ENCODE measurements at places on chromosomes 12 and 14.

DNA sequence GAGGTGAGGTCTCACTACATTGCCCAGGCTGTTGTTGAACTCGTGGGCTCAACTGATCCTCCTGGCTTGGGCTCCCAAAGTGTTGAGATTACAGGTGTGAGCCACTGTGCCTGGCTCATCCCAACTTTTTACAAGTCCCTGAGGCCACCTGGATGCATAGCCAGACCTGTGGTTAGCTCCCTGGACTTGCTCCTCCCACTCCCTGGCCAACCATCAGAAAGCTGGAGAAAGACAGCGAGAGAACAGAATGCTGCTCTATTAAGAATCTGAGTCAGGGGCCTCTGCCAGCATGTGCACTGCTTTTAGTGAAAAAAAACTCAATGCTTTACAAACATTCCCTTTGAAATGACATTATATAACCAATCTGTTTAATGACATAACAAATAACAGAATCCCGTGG is 78.2 kb downstream of the RBM19 start:
- DNase-seq = no peak

DNA sequence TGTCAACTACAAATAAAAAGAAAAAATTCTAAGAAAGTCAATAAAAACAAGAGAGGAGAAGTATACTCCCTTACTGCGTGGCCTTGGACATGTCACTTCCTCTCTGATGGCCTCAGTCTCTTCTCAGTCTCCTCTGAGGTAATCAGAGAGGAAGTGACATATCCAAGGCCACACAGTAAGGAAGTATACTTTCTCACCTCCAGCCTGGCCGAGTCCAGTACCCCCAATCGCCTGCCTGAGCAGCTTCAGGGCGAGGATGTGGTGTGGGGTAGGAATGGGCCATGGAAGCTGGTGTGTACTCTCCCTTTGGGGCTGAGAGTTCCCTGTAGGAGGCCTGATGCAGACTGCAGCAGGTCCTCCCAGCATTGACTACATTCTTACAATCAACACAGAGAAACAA is 15.8 kb downstream of the VDR start:
- no peak for DNase-seq

GRCh38 chr12:112664569-112664968 is 127.0 kb upstream of the RPH3A start:
- DNase-seq = no peak

- no peak for DNase-seq
These were observed 308.7 kb upstream of the DIO3 start for GRCh38 chr14:101252443-101253214.

DNA sequence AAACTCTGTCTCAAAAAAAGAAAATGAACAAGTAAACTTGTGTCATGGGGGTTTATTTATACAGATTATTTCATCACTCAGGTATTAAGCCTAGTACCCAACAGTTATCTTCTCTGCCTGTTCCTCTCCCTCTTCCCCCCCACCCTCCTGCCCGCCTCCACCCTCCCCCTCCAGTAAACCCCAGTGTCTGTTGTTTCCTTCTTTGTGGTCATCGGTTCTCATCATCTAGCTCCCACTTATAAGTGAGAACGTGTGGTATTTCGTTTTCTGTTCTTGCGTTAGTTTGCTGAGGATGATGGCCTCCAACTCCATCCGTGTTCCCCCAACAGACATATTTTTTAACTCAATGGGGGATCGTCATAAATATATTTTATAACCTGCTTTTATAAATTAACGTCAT is 12.3 kb downstream of the IL31 start:
- DNase-seq = no peak

DNA sequence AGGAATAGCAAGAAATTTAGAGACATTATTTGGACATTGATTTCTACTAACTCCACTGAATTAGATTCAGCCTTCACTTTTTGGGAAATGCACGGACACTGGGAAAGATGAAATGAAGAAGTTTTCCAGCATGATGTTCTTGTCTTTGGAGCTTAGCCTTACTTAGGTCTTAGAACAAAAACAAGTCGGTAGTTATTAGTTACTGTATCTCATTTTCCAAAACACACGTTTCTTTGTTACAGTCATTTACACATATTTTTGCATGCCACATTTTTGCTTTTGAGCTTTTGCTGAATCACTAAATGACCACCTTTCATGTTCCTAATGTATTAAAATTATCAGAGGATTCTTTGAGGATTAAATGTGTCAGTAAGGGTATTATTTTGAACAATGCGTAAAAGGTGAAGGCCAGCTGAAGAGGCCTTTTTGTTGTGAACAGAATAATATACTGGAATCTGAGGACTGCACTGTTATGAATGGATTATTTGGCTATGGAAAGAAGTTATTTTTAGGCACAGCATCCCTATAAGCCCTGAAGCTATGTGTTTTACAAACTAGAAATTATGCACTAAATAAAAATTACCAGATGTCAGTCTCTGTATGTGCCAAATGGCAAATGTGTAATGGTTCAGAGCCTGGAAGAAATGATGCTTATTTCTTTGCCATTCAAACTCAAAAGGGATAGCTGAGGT is 138.2 kb downstream of the SRGAP1 start:
- DNase-seq = no peak

GRCh38 chr12:102528111-102528510 is 47.7 kb upstream of the IGF1 start:
- DNase-seq = no peak

DNA sequence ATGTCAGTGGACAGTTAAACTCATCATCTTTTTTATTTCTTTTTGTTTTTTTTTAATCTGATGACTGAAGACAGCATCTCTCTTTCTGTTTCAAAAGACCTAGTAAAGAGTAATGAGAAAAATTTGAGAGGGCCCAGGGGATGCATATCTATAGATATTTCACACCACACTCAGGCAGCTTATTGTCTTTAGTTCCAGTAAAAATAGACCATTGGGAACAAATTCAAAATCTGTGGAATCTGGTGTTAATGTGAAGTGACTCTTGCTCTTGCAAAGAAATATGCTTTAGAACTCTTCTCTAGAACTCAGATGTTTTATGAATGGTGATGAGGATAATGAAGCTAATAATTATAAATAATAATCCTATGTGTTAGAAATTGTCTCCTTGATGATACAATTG is 214.5 kb upstream of the ATP2B1 start:
- no peak for DNase-seq

DNA sequence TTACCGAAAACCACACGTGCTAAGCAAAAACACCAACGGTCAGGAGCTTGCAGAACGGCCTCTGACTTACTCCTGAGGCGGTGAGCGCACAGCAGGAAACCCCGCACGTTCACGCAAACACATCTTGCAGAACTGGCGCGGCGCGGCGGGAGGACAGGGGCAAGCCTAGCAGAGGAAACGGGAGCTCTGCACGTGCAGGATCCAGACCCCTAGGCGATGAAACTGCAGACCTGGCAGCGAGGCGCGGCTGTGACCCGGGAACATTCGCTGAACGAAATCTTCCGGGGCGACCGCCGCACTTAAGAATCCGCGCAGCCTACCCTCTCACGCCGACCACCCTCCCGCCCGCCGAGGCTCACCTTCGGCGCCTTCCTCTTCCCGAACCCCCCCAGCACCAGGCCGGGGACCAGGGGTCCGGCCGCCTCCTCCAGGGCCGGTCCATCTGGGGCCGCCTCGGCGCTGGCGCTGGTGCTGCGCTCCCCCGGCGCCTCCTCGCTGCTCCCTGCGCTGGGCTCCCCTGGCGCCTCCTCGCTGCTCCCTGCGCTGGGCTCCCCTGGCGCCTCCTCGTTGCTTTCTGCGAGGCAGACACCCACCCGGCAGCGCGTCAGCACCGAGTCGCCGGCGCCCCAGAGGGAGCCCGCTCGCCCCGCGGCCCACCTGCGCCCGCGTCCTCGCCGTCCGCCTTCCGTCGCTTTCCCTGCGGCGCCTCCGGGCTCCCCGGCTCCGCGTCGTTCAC is 615 bp downstream of the DDX51 start:
- DNase-seq = no peak

DNA sequence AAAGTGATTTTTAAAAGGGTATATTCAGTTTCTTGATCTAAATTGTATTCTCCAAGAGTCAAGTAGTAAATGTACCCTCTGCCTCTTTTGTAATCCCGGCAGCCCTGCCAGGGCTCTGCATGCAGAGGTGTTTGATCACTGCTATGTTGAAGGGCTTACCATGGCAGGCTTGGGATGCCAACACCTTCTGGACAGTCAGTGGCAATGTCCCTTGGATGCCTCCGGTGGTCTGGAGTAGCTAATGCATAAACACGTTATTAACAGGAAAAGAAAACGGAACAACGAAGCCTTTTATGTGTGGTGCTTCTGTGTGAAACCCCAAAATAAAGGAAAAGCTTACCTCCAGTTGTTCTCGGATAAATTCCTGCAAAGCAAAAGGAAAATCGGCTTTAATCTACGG is 19.9 kb downstream of the EIF2B2 start:
- DNase-seq = no peak

DNA sequence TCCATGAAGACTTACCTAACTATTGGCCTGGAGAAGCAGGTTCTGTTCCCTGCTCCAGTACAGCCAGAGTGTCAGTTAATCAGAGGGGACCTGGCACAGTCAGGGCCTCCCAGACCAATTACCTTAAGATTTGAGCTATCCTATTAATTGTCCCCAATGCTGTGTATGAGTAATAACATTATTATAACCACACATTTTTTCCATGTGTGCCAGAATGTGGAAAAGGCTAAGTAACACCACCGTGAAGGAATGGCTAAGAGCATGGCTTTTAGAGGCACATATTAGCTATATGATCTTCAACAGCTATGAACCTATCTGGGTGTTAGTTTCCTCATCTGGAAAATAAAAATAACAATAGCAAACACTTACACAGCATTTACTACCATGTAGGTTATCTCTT is 111.1 kb upstream of the RAP1B start:
- no peak for DNase-seq

DNA sequence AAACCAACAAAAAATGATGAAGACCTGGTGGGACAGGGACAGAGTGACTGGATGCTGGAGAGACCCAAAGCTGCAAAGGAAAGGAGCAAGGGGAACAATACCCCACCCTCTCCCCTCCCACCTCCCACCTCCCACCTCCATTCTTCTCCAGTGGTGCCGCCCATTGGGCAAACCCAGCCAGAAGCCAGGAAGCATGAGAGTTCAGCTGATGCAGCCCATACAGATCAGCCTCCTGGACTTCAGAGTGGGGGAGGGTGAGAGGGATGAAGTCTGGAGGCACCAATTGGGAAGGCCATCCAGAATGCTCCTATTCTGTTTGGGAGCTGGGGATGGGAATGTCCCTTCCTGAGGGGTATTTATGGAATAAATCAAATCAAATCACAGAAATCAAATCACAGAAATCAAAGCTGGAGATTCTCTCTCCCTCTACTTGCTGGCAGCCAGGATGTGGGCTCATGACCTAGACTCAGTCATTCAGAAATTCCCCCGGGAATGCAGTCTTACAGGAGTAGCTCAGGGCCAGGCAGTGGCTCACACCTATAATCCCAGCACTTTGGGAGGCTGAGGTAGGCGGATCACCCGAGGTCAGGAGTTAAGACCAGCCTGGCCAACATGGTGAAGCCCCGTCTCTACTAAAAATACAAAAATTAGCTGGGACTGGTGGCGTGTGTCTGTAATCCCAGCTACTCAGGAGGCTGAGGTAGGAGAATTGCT is 31.1 kb downstream of the IRF2BPL start:
- peak; percentile 28 for DNase-seq

DNA sequence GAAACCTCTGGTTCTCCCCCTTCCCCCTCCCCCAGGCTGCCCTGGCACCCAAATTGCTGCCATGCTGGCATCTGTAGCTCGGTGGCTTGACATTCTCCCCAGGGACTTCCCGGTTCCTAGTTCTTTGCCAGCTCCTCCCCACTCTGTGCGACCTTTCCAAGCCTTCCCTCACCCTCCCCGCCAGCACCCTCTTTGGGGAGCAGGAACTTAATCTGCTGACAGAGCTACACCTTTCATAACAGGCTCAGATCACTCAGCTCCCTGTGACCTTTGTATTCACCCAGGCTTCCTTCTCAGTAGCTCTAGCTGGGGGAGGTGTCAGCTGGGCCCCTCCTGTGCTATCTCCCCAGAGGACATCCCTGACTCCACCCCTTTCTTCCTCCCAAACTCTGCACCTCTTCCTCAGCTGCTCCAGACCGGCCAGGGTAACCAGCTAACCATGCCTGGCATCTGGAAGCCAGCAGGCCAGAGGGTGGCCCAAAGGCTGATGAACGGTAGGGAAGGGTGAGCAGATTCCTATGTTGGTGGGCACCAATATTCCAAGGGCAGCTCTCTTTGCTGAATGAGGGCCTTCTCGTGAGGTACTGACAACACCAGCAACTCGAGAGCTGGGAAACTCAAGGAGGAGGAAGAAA is 1.8 kb upstream of the COX14 start:
- DNase-seq = no peak

GRCh38 chr14:74501135-74501614 is 7.6 kb downstream of the ISCA2 start:
- DNase-seq = peak; percentile 78

DNA sequence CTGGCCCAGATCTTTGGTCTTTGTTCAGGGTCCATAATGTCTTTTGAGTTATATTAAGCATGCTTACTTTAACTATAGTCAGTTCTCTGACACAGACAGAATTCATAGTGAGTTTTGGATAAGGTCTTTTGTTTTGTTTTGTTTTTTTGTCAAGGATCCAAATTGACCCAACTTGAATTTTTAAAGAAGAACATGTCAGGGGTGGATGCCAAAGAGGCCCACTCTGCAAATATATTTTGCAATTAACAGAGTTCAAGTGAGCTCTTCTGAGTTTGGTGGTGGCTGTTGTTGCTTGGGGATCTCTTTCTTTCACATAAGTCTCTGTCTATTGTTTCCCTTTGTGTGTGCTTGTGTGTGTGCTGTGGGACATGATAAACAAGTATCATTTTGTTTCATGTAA is 34.4 kb upstream of the PMCH start:
- no peak for DNase-seq

GRCh38 chr14:55188686-55189295 is 2.6 kb downstream of the DLGAP5 start:
- DNase-seq = no peak

DNA sequence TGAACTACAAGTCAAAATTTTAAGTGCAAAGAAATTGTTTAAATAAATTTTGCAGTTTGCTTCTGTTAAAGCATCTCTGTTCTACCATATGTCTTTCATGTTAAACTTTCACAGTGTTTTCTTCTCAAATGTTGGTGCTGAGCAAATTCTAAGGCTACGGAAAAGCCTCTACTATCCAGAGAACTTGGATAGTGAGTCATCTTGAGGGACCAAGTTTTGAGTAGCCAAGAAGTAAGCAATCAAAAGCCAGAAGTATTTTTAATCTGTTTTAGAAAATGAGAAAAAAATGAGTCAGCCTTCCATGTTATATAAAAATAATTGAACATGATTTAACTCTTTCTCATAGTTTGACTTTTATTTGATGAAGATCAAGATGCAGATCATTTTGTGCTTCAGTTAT is 3.3 kb downstream of the BRMS1L start:
- DNase-seq = no peak

DNA sequence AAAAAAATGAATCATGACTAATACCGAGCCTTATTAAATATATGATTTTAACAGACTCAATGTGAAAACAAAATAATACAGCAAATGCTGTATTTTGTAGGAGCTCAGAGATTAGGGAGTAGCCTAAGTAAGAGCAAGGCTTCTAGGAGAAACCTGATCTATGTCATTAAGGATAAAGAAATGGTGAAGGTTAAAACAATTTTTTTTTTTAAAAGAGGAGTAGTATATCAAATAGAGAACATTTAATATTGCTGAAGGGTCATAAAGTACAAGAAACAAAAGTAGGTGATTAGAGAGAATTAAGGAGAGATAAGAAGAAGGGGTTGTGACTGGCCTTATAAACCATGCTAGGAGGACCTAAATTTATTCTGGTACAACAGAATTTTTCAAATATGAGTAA is 39.1 kb downstream of the PPP1R12A start:
- no peak for DNase-seq

GRCh38 chr12:22353615-22354325 is 19.3 kb upstream of the ST8SIA1 start:
- DNase-seq = no peak
